ENCODE measurements at places on chromosomes 12 and 14.

DNA sequence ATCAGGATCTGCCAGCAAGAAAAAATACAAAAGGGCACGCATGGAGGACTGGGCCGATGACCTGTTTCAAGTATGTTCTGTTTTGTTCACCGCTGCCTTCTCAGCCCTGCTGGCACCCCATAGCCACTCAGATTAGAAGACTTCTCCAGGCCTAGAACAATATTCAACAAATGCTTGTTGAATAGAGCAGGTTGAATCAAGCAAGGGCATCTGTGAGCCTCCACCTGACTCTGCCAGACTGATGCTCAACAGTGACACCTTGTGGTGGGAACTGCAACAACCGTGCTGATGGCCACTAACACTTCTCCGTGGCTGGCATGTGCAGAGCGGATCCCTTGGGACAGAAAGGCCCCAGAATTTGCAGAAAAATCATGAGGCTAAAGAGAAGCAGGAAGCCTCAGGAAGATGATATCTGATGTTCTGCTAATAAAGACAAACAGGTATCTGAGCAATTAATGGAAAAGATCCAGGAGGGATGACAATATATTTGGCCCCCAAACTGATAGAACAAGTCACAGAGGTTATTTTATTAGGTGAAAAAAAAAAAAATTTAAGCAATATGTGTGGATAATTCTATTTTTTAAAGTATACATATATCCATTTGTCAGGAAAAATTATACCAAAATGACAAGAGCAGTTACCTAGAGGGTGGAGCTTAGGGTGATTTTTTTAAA, 114.3 kb downstream of the KSR2 start:
- no peak for DNase-seq

DNA sequence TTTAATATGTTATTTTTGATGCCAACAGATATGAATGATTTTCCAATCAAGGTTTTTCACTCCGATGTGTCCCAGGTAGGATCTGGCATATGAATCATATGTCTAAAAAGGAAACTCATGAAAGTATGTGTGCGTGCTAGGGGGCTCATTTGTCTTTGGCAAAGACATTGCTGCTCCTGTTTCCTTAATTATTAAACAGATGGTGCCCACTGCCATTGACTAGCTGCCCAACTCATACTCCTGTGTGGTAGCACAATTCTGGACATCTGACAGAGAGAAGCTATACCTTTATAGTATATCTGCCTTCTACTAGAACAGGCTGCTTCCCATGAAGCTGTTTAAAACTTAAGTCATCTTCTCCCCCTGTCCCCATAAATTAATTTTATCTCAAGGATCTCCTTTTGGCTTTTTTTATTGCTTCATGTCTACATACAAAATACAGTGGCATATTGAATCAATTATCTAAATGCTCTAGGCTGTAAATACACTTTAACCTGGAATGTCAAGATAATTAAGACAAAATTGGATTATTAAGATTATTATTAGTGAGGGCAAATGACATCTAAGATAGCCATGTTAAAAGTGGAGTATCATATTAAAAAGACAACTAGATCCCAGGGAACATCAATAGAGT, 1.4 kb upstream of the PDE3A start:
- no peak for DNase-seq

DNA sequence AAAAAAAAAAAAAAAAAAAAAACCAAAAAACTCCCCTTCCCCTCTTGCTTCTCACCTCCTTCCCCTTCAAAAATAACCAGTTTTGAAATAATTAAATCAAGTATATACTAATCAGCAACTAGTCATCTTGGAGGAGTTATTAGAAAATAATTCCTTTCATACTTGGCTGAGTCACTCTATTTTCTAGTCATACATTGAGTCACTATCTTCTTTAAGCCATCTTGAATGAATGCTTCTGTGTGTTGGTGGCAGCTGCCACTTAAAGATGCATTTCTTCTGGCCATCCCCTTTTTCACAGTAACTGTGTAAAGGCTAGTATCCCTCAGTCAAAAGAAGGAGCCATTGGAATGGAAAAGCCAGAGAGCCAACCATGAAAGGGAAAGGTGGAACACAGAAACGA, 84.2 kb upstream of the TMEM263 start:
- no peak for DNase-seq

DNA sequence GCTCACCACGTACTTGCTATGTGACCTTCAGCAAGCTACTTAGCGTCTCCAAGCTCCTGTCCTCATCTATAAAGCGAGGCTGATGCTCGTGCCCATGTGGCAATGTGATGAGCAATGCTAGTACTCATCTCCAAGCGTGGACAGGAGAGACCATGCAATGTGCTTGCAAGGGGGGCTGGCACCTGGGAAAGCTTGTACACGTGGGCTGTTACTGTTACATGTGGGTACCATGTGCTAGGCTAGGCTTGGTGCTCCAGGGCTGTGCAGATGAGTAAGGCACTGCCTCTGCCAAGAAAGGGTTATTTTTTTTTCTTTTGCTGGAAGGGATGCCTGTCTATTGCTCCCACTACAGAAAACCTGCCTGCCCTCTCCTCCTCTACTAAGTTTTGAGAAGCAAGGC, 46.6 kb downstream of the TSPAN11 start:
- DNase-seq, result no peak

DNA sequence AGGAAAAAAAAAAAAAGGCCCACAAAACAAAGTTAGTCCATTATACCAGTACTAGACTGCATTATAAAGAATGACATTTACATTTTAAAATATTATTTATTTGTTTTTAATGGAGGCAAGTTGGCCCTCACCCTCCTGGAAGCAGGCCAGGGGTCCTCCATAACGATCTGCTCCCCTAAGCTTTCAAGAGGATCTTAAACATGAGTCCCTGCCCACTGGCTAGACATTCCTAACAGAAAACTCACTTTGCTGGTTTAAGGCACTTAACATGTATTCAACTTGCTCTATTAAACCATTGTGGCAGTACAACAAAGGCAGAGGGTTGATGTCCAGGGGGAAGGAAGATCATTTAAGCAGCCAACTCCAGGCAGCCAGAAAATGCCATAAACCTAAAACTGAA, 111.4 kb downstream of the STXBP6 start:
- no peak for DNase-seq

GRCh38 chr14:23530375-23531055, 21.1 kb downstream of the ZFHX2 start:
- DNase-seq, result no peak

DNA sequence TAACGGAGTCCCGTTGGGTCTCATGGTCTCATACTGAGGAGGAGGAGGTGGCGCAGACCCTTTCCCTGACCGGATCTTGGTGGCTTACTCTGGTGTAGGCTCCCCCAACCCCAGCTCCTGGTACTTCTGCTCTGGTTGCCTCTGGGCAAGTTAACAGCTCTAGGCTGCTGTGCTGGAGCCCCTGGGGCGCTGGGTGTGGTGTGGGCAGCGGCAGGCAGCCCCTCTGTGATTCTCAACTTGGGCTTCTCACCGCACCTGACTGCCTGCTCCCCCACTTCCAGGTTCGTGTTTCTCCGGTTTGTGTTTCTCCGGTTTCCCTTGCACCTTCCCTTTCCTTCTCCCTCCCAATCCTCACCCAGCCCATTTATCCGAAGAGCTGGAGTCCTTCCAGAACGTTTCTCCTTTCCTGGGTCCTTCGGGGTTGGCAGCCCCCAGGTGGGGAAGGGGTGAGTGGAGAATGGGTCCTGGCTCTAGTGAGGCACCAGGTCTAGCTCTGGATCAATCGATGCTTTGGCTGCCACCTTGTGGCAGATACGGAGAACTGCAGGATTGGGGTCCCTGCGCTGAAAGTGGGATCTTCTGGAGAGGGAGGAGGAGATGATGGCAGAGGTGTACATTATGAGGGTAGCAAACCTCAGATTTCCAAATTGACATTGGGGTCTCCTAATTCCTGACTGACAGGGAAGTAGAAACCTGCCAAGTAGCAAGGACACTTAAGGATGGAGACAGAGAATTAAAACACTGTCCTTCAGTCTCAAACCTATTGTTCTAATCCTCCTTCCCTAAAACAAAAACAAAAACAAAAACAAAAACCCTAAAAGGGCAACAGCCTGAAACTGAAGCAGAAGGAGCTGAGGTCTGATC, 8.3 kb downstream of the CISTR start:
- peak; percentile 70 for DNase-seq

DNA sequence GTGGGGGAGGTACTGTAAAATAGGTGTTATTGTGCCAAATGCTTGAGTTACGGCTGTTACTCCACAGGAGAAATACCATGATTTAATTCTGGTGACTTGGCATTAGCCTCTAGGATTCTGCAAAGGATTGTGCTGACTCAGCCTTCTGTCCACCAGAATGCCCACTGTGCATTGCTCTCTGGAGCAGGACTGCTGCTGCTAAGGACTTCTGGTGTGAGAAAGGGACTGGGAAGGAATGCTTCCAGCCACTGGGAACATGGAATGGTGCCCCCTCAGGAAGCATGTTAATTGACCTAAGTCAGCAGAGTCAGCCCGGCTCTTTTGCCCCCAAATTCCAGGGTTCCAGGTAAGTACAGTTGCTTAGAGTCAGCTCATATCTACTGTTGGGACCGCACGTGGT, 32.9 kb downstream of the ZFHX2 start:
- DNase-seq, result no peak

DNA sequence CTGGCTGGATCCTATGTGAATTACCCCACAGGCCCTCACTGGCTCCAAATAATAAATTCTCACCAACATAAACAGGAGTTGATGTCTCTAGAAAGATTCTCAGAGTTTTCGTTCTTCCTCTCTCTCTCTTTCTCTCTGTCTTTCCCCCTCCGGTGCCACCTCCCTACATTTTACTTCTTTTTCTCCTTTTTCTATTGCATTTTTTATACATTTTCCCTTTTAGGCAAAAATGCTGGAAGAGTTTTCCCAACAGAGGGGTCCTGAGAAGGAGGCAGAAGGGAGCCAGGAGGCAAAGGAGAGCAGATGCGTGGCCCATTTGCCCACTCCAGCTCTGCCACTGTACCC, 826 bp upstream of the HOXC6 start:
- DNase-seq, result no peak

- DNase-seq, result no peak
Observed at GRCh38 chr12:88227871-88228270, 85.8 kb downstream of the TMTC3 start.

DNA sequence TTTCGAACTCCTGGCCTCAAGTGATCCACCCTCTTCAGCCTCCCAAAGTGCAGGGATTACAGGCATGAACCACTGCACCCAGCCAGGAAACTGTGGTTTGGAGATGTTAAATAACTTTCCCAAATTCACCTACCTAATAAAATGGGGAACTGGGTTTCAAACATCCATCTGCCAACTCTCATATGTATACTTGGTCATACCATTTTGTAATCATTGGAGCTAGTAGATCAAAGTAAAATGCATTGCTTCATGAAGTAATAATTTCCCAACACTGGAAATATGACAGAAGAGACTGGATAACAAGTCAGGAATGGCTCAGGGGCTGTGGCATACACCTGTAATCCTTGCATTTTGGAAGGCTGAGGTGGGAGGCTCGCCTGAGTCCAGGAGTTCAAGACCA, 5.3 kb upstream of the HECTD1 start:
- DNase-seq, result no peak

GRCh38 chr12:22702690-22703089, 77.7 kb downstream of the ETNK1 start:
- no peak for DNase-seq

GRCh38 chr14:54564071-54564867, 2.7 kb upstream of the SAMD4A start:
- no peak for DNase-seq

GRCh38 chr12:41706376-41706775, 438.3 kb downstream of the GXYLT1 start:
- no peak for DNase-seq

DNA sequence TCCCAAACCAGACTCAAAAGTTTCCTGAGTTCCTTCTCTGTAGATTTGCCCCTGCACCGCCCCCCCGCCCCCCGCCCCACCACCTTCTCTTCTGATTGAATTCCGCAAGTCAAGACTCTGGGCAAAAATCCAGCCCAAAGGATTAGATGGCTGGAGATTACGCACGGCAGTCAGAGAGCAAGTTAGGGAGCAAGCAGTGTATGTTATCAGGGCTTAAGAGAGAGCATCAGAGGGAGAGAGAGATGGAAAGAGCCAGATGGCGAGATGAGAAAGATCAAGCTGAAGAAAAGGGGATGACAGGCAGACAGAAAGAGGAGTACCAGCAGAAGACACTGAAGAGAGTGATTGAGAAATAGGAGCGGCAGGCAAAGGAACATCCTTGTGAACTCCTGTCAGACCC, 13.9 kb upstream of the ANKRD33 start:
- DNase-seq, result no peak

DNA sequence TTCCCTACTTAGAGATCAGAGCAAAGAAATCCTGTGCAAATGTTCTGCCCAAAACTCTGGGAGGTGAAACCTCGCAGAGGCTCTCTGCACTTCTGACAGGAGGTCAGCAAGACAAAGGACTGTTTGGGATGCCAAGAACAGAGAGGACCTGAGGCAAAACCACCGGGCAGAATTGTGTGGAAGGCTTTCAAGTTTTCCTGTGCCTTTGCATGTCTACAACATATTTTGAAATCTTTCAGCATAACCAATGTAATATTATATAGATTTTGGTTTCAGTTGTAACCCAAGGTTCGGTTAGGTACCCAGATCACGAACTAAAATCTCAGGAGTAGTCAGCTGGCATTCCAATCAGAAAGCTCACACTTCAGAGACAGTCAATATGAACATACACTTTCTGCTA, 99.4 kb upstream of the PLEKHA5 start:
- no peak for DNase-seq

GRCh38 chr12:94622475-94622874, 27.9 kb downstream of the TMCC3 start:
- DNase-seq, result no peak

- no peak for DNase-seq
Observed at GRCh38 chr12:114395755-114396152, 10.2 kb downstream of the TBX5 start.

- DNase-seq, result no peak
Observed at GRCh38 chr12:41652981-41653380, 464.9 kb downstream of the PDZRN4 start.

DNA sequence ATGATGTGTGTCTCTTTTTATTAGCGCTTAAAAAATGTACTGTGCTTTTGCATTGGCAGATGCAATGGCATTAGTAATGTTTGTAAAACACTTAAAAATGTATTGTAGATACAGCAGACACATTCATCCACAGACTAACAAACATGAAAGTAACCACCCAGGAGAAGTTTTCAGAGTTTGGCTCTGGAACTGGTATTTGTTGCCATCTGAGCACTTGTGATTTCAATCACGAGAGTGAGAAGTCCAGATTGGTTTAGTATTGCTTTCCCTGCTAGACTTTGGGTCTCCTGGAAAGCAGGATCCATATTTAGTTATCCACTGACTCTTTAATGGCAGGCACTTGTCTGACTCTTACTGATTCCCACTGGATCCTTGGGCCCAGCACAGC, 13.2 kb downstream of the RASSF8 start:
- no peak for DNase-seq

GRCh38 chr12:51253276-51253675, 14.7 kb downstream of the DAZAP2 start:
- no peak for DNase-seq

DNA sequence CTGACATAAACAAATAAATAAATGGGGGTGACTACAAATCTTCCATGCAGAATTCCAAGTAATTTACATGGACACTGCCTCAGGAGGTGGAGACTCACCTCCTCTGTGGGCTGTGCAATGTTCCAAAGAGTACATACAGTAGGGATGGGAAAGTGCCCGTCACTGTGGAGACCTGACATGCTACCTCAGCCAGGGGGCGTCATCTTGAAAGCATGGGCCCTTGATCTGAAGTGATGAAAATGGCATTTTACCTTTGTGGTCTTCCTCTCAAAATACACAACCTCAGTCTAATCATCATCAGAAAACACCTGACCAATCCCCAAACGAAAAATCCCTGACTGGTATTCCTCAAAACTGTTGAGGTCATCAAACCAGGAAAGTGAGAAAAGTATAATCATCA, 48.4 kb downstream of the ANAPC7 start:
- DNase-seq, result no peak

All from mesothelial cell of epicardium (in vitro differentiated cells).